Mucosa of gallbladder (tissue), 1 donor: ENCODE measurements at places on chromosomes 16 and 17. TPM values are rescaled to one million over a fixed set of nuclear protein-coding genes. Genes with fewer than 3 reads are reported as not detected.

DNA sequence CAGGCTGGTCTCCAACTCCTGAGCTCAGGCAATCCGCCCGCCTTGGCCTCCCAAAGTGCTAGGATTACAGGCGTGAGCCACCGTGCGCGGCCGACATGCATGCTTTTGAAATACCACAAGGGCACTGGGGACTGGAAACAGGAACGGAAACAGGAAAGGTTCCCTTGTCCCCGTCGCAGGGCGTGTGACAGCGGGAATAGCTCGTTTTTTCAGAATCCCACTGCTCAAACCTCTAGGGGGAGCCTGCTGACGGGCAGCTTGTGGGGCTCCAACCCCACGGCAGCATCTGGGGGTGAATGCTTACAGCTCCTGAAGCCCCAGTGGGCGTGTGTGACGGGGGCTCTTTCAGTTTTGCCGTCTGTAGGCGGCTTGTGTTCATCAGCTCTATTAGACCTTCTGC lies 18.8 kb upstream of the ASGR2 start:
- no peak for DNase-seq

GRCh38 chr17:7852919-7853690 lies 1.8 kb upstream of the TMEM88 start:
- no peak for DNase-seq

DNA sequence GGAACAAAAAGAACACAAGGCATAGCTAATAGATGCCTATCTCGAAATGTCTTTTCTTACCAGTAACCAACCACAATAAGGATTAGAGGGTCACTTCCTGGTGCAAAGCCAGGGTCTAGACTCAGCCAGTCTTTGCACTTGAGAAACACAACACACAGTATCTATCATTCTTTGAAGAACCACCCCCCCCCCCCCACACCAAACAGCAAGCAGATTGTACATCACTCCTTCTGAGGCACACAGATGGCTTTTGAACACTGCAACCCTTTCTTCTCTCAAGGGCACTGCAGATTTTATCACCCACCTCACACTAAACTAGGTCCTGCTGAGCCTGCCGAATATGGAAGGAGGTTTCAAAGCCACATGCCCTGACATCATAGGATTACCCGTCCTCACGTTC lies 145.6 kb downstream of the AATF start:
- DNase-seq = no peak

DNA sequence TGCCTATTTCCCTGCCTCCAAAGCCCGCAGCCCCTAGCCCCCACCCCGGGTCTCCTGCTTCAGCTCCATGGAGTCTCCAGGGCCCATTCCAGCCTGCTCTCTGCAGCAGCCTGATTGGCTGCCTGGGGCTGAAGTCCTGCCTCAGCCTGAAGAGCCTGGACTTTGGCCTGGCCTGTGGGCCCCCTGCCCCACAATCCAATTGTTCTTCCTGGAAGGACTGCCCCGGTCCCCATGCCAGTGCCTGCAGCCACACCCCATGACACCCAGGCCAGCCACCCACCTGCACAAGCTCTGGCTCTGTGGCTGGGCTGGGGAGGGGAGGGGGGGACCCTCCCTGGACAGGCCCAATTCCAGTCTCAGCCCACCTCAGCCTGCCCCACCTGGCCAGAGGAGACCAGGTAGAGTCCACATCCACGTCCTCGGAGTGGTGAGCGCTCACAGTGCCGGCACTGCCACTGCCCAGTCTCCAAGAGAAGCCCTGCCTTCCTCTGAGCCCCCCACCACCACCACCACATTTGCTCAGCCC lies 12.3 kb downstream of the ENPP7 start:
- peak; percentile 33 for DNase-seq

DNA sequence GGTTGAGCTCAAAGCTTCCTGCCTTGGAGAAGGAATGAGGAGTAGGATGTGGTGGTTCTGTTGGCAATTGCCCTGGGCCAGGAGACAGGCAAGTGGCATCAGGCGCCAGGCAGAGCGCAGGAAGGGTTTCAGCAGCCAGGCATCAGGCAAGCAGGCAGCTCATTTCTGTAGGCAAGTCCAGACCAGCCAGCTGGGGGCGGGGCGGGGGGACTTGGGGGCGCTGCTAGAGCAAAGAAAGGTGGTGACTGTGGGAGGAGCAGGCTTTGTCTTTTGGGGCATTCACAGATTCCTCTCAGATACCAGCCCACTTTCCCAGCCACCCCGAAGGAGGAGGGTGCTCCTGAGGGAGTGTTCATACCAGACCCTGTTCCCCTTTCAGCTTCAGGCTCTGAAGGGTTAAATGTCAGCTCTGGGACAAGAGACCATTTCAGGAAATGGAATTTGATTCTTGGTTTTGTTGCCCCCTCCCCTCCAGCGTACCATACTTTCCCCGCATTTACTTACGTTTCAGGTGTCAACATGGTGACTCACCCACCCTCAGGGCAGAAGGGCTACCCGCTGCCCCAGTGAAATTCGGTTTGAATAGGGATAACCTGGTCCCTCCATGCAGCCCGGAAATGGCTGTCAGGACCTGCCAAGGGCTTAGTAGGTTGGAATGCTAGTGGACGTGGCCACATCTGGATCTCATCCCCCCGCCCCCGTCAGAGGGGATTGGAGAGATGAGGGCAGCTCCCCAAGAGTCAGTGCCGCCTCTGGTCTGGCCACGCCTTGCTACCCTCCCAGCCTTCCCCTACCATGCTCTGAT lies 13.2 kb downstream of the NGFR start:
- no peak for DNase-seq

GRCh38 chr16:48194828-48195556 lies 39.2 kb upstream of the ABCC12 start:
- peak; percentile 77 for DNase-seq

DNA sequence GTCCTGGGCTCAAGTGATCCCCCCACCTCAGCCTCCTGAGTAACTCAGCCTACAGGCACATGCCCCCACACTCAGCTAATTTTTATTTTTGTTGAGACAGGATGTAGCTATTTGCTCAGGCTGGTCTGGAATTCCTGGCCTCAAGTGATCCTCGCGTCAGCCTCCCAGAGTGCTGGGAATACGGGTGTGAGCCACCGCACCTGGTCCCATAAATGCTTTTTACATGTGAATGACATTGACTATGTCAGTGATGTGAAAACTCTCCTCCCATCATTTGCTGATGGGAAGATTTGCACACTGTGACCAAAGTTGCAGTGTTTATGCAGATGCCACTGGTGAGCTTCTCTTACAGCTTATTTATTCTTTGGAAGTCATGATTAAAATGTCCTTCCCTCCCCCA lies 15.0 kb downstream of the PLCD3 start:
- DNase-seq = no peak

GRCh38 chr17:2050300-2051060 lies 4.4 kb upstream of the HIC1 start:
- DNase-seq = peak; percentile 63

- no peak for DNase-seq
Observed at GRCh38 chr17:63775420-63775819, 1.4 kb downstream of the DDX42 start.

DNA sequence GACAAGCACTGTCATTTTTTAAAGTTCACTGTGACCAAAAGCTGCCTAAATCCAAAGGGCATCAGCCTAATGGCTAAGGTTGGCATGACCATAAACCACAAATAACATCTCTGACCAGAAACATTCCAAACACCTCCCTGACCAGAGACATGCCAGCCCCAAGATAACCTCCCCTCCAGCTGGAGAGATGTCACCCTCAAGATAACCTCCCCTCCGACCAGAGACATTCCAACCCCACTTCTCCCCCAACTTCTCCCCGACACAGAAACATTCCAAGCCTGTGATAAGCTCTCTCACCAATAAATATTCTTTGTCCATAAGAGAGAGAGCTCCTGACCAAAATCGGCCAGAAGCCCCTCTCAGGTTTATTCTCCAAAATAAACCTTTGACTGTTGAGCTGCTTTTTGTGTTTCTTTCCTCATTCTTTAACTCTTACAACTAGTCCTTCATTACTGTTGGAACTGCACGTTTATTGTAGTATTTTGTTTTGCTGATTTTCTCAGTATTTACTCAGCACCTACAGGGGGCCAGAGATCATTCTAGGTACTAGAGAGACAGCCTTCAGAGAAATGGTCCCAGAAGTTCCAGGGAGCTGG lies 325.6 kb downstream of the SLC39A11 start:
- DNase-seq = no peak

DNA sequence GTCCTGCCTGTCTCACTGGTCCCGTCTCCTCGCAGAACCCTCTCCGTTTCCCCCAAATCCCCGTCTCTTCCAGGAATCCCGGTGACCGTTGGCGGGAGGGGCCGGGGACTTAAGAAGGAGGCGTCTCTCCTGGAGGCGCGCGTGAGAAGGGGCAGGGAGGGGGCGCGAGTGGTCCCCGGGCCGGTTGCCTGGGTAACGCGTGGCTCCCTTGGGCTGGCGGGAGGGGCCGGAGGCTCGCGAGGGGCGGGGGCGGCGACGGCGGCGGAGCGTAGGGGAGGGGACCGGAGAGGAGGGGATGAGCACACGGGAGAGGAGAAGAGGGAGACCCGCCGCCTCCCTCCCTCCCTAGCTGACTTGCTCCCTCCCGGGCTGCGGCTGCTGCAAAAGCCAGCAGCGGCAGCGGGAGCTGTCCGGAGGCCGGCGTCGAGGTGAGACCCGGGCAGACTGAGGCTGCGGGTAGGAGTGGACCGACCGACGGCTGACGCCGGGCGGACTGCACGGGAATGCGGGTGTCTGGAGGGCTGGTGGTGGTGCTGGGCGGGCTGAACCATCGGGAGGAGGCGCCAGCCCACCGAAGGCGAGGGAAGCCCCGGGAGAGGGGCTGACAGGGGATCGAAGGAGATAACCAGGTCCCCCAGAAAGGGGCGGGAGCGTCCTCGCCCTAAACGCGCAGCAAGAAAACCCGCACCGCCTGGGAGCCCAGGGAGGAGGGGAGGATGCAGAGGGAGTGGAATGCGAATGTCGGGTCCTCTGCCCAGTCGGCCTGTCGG lies at the start of gene PRRT2:
Gene PRRT2 (plus strand): TSS at position 298 of the 770 bp plus-strand sequence. CDS start 862 bp downstream, outside the sequence.
- DNase-seq = no peak

DNA sequence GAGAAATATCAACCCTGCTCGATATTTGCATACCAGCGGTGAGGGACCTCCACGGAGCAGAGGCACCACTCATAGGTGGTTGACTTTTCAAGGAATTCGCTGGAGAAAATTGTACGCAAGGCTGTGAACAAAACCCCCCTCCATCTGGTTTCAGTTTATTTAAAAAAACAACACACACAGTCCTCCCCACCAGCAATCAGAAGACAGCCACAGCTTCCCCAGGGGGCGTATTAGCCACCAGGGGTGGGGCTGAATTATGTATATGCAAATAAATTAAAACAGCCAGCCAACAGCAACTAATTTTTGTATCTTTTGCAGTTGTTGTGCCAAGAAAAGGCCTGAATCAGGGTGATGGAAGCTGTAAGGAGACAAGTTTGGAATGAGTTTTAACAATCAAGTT lies 5.9 kb upstream of the HSD11B2 start:
- DNase-seq = no peak

DNA sequence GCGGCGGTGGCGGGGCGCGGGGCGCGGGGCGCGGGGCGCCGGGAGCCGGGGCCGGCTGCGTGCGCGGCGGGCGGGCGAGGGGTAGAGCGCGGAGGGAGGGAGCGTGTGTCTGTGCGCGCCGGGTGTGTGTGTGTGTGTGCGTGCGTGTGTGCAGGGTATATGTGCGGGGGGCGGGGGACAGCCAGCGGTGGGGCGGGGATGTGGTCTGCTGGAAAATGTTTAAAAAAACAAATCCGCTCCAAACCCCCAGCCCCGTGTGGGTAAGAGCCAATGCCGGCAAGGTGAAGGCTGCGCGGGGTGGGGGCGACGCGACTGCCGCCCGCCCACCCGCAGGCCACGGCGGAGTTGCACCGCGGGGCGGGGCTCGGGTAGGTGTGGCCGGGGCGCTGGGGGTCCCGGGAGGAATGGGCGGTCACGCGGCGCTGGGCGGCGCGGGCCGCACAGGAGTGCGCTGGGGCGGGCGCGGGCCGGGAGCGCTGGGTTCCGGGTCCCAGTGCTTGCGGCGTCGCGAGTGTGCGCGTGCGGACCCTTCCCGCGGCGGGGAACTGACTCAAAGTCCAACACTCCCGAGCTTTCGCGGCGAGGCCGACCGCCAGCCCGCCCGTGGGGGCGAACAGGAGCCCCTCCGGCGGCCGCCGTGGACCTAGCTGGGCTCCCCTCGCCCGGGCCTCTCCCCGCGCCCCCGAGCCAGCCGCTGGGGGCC lies at the start of gene CYGB:
Gene CYGB (minus strand): TSS at position 132 of the 703 bp plus-strand sequence. CDS start 167 bp downstream, outside the sequence.
- no peak for DNase-seq

GRCh38 chr17:73135766-73136165 lies 29.0 kb upstream of the SSTR2 start:
- DNase-seq = no peak

GRCh38 chr16:59045501-59045900 lies 311.4 kb upstream of the GOT2 start:
- no peak for DNase-seq

DNA sequence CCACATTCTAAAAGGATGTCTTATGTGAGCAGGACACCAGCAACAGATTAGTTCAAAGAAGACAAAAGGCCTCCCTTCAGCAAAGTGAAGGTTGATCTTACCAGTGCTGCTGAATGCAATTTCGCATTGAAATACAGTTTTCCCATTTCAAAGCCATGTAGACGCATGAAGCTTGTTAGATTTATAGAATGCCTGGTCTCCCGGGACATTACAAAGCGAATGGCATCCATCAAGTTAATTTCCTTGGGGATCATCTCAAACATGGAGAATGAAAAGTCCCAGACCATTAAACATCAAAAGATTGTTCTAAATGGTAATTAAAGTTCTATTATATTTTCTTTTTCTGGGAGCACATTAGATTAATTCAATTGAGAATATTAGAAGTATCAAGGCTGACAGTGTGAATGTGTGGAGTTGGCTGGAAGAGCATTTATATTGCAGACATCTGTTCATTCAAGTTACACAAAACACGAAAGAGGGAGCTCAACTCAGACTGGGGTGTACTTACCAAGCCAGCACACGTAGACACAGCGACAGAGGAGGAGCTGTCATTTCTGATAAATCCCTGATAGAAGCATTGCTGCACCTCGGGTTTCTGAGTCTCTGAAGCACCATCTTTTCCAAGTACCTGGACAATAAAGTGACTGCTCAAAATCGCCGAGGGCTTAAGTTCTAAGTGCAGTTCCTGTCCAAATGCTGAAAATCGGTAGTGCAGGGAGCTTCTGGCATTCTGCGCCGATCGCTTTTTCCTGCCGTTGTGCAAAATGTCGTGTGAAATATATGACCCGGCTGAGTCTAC lies 3.8 kb downstream of the ADAMTS18 start:
- no peak for DNase-seq

The SDK2 gene
- total RNA-seq = 12.9 TPM

The LRRC37B gene
- 22.9 TPM for total RNA-seq

The KRT33B gene
- total RNA-seq = not detected

The FBF1 gene
- total RNA-seq = 28.9 TPM

The PLXDC1 gene
- 21.2 TPM for total RNA-seq

The KRT14 gene
- 0.20 TPM for total RNA-seq

The CLEC18C gene
- 0.98 TPM for total RNA-seq

The MYH1 gene
- 0.52 TPM for total RNA-seq

The CLDN6 gene
- 1.1 TPM for total RNA-seq

The MPP2 gene
- 7.0 TPM for total RNA-seq
